ENCODE measurements at places on chromosomes 1 and 21.
A peak's percentile ranks its signal among the peaks of the same experiment; 100 is the strongest.

DNA sequence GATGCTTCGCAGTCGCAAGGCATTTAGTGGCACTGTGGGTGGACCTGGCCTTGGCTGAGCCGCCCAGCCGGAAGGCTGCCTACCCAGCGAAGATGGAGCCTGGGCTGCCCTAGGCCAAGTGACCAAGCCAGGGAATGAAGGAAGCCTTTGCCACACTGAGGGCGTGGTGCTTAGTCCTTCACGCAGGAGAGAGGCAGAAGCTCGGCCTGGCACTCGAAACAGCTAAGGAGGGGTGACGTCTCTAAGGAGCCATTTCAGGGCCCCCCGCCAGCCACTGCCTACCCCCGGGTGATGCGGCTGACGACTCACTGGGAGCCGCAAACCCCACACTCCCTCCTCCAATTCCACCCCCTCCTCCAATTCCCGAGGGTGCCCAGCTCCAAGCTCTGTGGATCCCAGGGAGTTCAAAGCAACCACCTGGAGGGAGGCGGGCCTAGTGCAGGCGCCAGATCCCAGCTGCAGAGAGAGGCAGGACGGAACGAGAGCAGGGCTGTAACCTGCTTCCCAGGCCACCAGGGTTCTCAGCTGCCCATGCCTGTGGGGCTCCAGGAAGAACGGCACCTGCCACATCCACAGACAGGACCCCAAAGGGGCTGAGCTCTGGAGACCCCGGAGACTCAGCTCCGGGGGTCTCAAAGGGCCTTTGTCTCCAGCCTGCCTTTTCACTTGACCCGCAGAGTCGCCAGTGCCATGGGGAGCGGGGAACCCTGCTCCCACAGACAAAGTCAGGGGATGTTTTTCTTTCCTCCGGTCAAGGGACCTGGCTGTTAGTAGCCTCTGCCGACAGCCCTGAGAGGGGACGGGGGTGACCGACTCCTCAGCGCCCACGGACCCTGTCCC, 75.8 kb downstream of the ARHGEF16 start:
- DNase-seq, result no peak

GRCh38 chr1:174023440-174023839, 1.3 kb upstream of the RC3H1 start:
- no peak for DNase-seq

DNA sequence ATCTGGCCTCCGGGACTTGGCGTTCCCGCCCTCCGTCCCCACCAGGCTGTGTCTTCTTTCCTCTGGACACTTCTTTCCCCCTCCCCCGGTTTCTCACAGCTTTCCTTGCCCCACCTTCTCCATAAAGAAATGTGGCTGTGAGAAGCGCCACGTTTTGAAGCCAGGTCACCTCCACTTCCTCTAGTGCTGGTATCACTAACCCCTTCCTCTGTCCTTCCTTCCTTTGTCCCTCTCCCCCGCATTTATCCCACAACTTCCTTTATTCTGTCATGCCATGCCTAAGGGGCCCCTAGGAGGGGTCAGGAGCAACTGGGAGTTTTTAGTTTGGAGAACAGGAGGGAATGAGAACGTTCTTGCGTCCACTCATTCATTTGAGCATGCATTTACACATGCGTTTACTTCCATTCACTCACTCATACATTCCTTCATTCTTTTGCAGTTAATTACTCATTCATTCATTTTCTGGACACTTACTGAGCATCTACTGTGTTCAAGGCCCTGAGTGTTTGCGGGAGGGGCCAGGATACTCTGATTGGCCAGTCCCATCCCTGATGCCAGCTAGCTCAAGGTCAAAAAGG, 5.0 kb upstream of the ACOT11 start:
- no peak for DNase-seq

- no peak for DNase-seq
These were observed 78.8 kb downstream of the SPSB1 start for GRCh38 chr1:9371391-9371935.

DNA sequence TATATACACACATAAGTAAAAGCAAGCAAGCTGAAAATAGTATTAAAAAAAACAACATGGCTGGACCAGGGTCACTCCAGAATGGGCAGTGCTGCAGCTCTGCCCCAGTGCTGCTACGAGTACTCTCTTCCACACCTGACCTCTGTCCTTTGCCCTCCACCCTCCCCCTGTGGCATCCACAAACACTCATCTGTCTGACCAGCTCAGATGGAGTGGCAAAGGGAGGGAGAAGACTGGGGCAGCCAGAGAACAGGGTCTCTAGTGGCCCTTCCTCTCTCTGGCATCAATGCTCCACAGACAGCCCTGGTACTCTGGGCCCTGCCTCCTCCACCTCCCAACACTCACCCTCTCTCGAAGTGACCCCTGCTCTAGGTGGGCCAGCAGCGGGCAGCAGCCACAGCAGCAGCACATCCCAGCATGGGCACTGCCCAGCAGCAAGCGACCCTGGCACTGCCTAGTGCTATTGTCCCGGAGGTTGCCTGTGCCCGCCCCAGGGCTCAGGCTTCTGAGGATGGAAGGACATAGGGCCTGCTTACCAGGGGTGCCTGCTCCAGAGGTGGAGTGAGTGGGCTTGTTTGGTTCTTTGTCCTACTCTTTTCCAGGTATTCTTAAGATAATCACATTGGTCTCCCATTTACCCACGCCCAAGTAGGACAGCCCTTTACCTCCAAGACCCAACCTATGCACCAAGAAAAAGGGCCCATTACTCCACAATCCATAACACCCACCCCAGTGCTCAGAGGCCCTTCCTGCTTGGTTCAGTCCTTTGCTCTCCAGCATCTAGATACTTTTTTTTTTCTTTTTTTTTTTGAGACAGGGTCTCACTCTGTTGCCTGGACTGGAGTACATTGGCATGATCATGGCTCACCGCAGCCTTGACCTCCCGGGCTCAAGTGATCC, 6.2 kb downstream of the ARHGEF2 start:
- DNase-seq, result no peak

DNA sequence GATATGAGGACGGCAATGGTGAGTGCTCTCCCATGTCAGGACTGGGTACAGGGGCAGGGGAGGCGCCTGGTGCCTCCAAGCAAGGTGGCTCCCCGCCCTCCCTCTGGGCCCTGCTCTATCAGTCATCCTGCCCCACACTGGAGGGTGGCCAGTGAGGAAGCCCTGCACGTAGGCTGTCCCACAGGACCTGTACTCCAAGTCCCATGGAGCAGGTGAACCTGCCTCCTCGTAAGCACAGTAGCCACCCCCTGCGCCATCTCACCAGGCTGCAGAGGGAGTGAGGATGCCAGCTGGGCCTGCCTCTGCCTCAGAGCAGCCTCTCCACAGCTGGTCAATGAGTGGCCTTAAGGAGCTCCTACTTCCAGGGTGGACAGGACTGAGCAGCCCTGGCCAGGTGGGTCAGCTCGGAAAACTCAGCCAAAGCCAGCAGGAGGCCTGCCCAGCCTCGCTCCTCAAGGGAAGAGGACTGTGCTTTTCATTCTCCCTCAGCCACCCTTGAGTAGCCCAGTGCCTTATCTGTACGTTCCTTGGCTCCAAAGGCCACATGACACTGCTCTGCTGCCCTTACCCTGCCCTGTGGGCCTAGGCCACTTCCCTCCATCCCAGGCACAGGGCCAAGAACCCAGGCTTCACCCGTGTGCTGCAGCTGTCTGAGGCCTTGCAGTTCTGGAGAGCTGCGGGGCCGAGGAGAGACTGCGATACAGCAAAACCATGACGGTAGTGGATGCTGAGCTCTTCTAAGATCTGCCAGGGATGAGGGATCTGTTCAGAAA, 39.6 kb downstream of the SLC45A1 start:
- no peak for DNase-seq

GRCh38 chr1:82449506-82450057, 648.8 kb downstream of the ADGRL2 start:
- DNase-seq, result no peak

GRCh38 chr1:105914403-105914802, 1142.1 kb upstream of the PRMT6 start:
- DNase-seq, result no peak

GRCh38 chr1:158016651-158017335, 23.3 kb downstream of the KIRREL1 start:
- DNase-seq, result no peak

DNA sequence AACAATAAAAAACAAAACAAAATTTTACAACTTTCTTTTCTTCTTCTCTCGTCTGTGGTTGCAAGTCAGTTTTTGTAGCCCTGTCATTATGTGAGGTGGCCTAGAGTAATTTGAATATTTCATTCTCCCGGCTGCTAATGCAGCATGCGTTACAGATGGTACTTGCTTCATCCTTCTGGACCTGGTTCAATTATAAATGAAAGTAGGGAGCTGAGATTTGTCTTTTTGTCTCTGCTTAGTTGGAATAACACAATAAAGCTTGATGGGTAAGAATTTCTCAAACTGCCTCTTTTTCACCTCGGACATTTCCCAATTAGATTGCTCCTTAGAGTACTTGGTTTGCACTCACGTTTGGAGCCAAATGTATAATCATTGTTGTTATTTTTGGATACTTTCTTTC, 201.6 kb downstream of the PBX1 start:
- DNase-seq, result no peak

- DNase-seq, result no peak
These were observed 65.5 kb upstream of the DNAH14 start for GRCh38 chr1:224864006-224864405.

GRCh38 chr1:151370211-151370911, 2.1 kb downstream of the SELENBP1 start:
- no peak for DNase-seq

DNA sequence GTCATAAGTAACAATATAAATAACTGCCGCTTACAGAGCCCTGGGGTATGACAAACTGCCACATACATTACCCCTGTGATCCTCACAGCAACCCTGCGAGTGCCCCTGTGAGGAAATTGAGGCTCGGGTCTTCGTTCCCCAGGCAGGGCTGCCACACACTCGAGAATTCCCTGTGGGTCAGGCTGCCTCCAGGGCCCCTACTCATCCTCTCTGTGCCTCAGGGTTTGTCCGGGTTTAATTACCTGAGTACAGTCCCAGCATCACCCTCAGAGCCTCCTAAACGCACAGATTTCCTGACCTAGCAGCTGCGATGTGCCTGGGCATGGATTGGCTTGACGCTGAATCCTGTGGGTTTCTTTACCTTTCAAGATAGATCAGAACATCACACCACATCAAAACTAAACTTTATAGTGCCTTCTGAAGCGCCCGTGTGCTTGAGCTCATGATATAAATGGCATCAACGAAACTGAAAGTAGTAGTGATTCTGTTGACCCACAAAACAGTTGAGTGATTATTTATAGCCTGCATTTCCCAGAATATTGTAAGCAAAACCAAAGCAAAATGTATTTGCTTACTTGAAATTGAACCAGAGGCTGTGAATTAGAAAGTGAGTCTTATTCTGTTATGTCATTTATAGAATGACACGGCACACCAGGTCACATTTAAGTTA, 14.0 kb downstream of the SLC37A1 start:
- peak; percentile 24 for DNase-seq

DNA sequence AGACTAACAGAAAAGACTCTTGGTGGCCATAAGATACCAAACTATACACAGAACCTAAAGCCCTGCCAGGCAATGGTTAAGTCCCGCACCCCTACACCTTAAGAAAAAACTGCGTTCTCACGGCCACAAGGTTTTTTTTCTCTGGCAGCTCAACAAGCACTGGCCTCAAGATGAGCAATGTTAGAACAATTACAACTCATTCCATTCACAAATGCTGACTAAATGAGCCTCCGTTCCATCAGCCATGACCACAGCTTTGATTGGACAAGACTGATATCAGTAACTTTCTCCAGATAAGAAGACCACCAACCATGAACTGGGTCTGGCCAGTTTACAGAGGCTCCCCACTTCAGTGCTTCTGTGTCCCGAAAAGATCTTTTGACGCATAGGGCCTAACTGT, 31.9 kb downstream of the SEC16B start:
- no peak for DNase-seq

All from activated naive CD8-positive, alpha-beta T cell treated with anti-CD3 and anti-CD28 coated beads, Interleukin-2, amount 50 U/mL, for 16 hours (primary cell).